Kasumi-1 (cell line): ENCODE measurements at places on chromosomes 2 and 18.

GRCh38 chr2:54946220-54946805, 103.9 kb downstream of the RTN4 start:
- no peak for DNase-seq

DNA sequence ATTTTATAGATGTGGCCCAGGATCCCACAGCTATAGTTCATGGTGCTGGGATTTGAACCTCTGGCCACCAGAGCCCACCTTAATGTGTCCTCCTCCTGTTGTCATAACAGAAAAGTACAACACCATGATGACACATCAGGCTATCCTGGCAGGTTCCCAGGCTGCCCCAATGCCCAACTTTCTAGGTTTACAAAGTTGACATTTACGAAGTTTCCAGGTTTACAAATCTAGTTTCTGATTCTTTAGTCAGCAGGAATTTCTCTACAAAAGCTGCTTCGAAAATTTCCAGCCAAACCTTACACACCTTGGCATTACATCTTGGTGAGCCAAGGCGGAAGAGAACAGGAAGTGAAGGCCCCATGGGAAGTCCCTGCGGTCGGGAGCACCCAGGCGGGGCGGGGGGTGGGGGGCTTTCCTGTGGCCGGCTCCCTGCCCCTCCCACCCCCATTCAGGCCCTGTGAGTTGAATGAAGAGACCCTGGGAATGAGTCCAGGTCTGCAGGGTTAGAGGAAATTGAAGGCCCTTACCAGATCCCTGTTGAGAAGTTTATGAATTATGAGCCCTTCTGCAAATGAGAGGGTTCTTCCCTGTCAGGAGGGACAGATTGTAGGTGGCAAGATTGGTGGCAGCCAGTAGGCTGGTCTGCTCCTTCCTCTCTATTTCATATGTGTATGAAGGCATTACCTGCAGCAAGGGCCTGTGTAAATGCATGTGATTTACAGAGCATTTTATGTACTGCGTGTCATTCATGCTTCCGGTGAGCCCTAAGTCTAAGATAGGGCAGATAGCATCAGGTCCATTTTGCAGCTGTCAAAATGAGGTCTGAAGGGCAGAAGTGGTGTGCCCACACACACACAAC, 11.1 kb upstream of the IL1RN start:
- peak; percentile 51 for DNase-seq

DNA sequence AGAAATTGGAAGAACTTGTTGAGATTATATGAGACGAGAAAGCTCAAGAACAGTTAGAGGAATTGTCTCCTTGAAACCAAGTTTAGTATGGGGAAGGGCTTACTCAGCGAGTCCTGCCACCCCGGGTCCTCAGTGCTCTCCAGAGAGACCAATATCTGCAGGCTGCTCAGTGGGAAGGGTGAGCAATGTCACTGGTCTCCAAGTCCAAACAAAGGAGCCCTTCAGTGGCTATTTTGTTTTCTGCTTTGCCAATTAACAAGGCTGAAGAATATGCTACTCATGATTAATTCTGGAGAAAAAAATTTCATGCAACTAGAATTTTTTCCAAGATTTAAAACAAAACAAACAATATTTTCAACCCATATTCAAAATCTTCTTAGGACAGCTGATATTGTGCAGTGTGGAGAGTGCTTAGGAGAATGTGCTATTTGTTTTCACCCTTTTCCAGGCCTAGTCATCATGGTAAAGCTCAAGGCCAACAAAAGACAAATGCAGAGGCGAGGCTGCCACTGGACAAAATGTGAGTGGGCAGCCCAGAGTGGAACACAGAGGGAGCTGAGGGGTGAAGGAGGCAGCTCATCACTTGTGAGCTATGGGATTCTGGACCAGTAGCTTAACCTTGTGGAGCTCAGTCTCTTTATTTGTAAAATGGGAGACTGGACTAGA, 83.8 kb upstream of the TMEM17 start:
- no peak for DNase-seq

GRCh38 chr2:47984041-47984440, 77.7 kb upstream of the FBXO11 start:
- DNase-seq = no peak

DNA sequence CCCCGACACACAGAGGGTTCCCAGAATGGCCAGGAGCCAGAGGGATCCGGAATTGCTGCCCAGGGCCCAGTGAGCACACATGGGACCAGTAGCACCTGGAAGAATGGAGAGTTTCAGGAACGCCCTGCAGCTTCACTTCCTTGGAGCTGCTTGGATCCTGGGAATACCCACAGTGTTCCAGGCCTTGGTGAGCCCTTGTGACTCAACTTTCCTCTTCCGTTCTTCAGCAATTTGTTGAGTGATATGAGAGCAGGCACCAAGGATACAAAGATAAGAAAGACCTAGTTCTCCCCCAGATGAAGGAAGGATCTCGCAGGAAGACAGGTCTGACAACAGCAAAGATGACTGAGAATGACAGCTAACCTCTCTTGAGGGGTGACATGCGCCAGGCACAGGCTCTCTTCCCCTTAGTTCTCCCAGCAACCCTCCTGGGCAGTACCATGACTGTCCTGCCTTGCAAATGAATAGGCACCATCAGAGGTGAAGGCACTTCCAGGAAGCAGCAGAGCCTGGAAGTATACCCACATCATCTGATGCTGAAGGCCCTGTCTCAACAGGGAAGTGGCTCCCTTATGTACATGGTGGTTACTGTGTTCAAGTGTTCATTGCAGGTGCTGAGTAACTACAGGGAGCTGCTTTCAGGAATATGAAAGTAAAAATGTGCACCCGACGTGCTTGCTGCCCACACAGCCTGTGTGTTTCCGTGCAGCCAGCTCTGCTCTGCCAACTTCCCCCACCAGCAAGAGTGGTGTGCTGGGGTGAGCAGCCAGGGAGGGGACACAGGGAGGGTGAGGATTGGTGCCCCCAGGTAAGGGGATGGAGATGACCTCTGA, 116.2 kb downstream of the STPG4 start:
- DNase-seq = no peak

- DNase-seq = no peak
Measured at GRCh38 chr18:53752781-53753367, 471.6 kb downstream of the MBD2 start.
